SJSA1 (cell line): ENCODE measurements at places on chromosomes 3 and 15.
A peak's percentile ranks its signal among the peaks of the same experiment; 100 is the strongest.

- DNase-seq, result peak; percentile 83
Measured at GRCh38 chr15:43911235-43911781, 84.5 kb downstream of the WDR76 start.

GRCh38 chr3:38643090-38643489, 6.4 kb downstream of the SCN5A start:
- DNase-seq, result no peak

DNA sequence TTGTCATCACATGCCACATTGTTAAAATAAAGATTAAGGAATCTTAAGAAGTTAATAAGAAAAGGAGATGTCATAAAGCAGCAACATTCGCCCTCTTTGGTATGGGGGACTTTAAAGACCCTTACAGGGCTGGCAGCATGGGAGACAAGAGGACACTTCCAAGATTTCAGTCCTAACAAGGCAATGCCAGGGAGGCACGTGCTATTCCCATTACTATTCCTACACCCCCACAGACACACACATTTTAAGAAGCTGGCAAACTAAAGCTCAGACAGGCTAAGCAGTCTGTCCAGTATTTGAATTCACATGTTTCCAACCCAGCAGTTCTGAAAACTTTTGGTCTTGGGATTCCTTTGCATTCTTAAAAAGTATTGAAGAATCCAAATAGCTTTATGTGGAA, 80.8 kb downstream of the WDR49 start:
- DNase-seq, result no peak

GRCh38 chr3:10757021-10757820, 58.8 kb upstream of the SLC6A11 start:
- DNase-seq, result peak; percentile 25

- DNase-seq, result peak; percentile 15
Measured at GRCh38 chr3:24387000-24387399, 107.7 kb downstream of the THRB start.
